ENCODE measurements at places on chromosomes 12 and 14.

- no peak for DNase-seq
Measured at GRCh38 chr12:28681980-28682379, 467.1 kb upstream of the FAR2 start.

- DNase-seq: no peak
Measured at GRCh38 chr14:74924061-74924460, 1.0 kb upstream of the RPS6KL1 start.

DNA sequence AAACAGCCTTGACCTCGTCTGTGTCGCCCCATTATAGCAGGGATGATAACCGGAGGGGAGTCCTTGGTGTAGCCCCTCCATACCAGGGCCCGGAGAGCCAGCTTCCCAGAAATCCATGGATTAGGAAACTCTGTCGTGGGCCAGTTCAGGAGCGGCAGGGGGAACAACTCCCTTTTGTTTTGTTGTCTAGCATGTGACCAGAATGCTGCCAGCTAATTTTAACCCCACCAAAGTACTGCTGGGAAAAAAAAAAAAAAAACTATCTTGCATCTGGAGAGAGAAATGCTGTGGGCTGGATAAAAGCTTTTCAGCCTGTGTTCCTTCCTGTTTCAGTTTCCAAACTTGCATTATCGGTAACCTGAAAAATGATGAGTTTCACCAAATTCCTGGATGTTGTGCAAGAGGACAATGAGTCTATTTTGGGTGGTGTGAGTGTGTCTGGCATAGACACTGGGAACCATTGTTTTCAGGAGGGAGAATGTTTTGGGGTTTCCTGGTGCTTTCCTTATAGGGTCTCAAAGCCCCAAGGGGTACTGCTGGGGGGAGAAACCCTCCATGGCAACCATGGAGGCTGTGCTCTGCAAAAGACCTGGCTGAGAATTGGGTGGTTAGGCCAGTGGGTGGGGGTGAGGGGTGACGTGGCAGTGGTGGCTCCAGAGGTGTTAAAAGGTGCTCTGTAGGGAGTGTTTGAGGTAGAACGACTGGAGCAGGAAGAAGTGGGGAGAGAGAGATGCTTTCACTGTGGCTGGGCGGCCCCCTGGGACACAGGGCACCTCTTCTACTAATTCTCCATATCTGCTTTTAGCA, 14.9 kb upstream of the IRF2BPL start:
- DNase-seq: peak; percentile 74

- DNase-seq: no peak
Measured at GRCh38 chr12:31205054-31205453, 120.9 kb downstream of the SINHCAF start.

- no peak for DNase-seq
Measured at GRCh38 chr12:12004524-12004923, 66.2 kb upstream of the BCL2L14 start.

Data from head of caudate nucleus (tissue), 42 donors.